ENCODE measurements at places on chromosomes 11 and 22. TPM values are rescaled to one million over a fixed set of nuclear protein-coding genes. Genes with fewer than 3 reads are reported as not detected.

DNA sequence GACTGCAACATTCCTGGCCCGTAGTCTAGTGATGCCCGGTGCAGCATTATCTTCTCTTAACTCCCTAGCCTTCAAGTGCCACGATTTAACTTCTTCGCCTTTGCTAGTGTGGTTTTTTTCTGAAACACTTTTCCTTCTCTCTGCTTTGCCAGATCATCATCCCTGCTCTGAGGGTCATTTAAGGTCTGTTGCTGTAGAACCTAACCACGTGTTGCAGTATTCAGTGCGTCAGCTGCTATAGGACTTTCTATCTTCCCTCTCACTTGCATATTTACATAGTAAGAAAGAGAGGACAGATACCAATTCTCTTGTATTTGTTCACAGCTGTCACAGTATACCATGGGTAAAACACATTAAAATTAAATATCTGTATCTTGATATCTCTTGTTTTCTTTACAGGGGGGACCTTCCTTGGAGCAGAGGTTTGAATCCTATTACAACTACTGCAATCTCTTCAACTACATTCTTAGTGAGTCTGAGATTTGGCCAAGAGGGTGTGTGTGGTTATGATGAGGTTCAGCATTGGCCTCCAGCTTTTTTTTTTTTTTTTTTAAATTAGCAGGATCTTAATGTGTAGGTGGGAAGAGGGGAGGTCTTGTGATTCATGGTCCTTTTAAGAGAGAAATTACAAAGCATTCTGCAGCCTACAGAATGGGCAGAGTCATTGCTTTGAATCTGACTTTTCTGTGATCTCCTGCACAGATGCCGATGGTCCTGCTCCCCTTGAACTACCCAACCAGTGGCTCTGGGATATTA is 13.5 kb downstream of the EIF3L start:
- DNase-seq, result no peak

DNA sequence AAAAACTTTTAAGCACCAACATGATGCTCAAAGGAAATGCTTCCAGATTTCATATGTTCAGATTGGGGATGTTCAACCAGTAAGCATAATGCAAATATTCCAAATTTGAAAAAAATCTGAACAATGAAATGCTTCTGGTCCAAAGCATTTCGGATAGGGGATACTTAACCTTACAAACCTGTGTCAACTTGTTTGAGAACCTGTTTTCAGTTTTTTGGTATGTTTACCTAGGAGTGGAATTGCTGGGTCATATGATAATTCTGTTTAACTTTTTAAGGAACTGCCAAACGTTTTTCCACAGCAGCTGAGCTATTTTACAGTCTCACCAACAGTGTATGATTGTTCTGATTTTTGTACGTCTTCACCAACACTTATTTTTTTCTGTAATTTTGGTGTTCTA is 23.7 kb downstream of the FAR1 start:
- no peak for DNase-seq

DNA sequence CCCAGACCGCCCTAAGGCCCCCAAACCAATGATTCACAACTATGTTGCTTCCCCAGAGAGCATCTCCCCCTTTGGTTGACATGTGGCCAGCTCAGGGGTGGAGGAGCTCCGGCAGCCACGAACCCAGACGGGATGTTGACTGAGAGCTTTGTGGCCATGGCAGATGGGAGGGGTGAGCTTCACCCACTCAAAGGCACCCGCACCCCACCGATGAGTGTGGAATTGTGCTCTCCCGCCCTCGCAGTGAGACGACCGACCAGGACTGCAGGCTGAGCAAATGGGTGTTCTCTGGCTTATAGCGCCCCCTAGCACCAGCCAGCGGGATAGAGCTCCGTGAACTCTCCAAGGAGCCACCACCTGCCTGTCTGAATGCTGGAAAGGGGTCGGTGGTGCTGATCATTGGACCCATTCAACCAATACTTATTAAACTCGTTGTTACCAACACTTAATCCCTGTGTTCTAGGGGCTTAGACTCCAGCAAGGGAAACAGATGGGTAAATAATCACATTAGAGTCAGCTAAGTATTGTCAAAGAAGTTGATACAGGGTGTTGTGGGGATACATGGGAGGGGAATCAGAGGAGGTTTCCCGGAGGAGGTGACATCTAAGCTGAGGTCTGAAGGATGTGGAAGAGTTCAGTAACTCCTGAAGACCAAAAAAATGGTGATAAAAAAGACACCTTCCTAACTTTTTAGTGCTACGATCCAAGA is 4.5 kb upstream of the TIMP3 start:
- DNase-seq, result no peak

GRCh38 chr11:78567209-78567608 is 7.5 kb downstream of the NARS2 start:
- DNase-seq, result no peak

DNA sequence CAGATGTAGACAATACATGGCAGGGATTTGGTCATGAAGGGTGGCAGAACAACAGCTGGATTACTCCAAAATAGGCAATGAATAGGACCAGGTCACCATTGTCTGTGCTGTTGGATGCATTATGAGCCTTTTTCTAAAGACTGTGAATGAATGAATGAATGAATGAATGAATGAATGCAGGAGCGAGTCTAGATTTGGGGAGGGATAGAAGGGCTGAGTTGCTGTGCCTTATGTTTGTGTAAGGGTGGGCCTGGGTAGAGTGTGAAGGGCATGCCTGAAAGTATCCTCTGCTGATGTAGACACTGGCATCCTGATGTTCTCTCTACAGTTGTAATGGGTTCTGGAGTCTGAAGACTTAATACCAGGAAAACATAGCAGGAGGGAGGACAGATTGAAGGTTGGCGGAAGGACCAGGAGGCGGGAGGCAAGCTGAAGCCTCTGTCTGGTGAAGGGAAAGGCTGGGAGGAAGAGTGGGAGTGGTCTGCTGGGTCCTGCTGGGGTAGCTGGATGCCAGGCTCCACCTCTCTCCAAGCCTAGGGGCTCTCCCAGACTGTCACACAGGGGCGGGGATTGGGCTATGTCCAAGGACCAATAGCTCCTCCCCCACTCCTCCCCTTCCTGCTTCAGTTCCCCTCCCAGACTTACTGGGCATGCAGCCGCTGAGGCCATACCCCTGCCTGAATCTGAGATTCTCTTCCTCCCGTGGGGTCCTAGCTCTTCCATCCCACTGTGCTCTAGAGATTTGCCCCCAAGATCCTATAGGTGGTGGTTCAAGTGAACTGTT is 4.8 kb downstream of the TRIM3 start:
- peak; percentile 95 for DNase-seq

- no peak for DNase-seq
These were observed 22.5 kb downstream of the CTSC start for GRCh38 chr11:88315015-88315414.

- DNase-seq, result no peak
These were observed 9.3 kb upstream of the MRGPRD start for GRCh38 chr11:68989936-68990606.

DNA sequence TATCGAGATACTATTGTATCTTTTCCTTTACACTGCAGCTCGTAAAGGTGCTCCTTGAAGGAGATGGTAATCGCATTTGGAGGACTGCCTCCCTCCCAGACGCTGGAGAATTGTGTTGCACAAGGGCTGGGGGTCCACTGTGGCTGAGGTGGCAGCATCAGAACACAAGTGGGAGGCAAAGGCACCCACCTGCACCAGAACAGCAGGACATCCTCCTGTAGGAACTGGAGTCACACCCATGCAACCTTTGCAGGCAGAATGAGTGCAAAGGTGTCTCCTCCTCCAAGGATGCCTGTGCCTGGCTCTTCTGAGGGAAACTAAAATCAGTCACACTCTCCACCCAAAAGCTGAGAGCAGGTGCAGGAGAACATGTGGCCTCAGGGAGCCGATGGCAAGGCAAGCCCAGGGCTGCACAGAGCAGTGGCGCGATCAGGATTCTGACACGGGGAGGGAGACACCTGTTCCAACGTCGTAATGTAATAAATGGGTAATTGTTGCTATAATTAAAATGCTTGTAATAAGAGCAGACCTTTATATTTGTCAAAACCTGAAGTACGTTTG is 1501.4 kb downstream of the TBC1D22A start:
- no peak for DNase-seq

- no peak for DNase-seq
These were observed 74.7 kb downstream of the NARS2 start for GRCh38 chr11:78499971-78500370.

GRCh38 chr11:26134481-26135355 is 197.2 kb upstream of the ANO3 start:
- DNase-seq, result peak; percentile 34

DNA sequence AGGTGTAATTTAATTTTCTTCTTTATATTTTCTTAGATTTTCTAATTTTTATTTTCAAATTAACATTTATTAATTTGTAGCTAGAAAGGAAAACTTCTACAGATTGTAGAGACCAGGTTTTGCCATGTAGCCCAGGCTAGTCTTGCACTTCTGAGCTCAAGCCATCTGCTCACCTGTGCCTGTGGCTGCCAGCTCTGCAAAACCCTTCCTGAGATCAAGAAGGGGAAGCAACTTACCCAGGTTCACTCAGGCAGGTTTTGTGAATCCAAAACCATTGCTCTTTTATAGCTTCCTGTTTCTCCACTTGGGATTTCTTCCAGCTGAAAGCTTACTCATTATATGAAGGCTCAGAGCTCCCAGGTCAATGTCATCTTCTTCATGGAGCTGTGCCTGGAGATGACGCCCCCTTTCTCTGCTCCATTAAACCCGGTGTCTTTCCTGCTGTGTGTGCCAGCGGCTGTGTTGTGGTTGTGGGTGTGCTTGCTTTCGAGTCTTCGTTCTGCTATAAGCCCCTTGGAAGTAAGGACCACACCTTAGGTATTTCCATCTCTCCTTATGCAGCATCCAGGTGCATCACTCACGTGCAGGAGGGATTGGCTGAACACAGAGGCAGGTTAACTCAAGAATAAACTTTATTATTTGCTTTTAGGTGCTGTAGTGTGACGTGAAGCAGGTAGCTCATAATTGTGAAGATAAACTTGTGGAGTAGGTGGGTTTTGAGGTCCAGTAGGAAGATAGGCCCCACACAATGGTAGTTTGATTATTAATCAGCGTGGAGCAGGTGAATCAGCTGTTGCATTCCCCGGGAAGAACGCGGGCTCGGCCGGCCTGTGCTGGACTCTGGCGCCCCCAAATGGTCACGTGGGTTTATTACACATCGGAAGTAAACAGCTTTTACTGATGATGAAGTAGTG is 42.2 kb upstream of the INCENP start:
- peak; percentile 59 for DNase-seq

DNA sequence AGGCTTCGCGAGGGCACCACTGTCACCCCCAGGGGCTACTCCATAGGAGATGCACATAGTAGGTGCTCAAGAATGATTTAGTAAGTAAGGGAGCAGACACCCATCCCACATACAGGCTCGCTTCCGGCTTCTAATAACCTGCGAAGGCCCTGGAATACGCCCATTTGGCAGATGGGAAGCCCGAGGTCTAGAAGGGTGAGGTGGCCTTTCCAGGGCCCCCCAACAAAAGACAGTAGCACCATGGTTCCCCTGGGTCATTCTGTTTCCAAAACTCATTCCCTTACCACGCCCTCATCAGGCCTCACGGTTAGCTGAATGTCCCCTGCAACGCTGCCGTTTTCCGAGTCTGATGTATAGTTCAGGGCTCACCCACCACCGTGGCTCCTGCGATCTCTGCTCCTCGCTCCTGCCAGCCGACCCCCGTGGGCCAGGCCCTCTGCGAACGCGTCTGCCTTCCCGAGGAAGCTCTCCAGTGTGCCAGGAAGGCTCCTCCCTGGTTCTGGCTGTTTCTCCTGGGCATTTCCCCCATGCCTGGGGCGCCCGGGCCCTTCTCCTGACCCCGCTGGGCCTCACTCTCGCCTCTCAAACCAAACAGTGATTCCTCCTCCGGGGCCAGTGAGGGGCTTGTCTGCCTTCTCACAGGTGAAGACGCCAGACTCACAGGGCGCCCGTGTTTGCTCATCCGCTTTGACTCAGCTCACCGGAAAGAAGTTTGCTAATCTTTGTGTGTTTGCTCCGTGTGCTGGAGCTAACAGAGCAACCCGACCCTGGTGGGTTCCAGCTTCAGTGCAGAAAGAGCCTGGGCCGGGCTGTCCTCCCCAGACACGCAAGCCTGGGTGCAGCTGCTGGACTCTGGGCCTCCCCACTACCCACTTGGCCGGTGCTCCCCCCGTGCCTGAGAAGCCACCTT is 86.6 kb downstream of the RTL6 start:
- DNase-seq, result no peak

DNA sequence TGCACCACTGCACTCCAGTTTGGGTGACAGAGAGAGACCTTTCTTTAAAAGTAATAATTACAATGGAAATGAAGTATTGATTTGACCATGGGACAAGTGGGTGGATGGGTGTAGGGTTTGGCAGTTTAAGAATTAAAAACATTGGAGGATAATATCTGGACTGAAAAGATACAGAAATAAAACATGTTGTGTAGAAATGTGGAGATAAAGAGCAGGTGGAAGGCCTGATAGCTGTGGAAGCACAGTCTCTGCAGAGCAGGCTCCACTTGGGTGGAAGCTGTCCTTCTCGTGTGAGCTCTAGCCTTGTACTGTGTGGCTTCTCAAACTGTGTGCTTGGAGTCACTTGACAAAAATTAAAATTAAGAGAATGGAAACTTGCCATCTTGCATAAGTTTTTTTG is 25.6 kb downstream of the APLP2 start:
- no peak for DNase-seq

DNA sequence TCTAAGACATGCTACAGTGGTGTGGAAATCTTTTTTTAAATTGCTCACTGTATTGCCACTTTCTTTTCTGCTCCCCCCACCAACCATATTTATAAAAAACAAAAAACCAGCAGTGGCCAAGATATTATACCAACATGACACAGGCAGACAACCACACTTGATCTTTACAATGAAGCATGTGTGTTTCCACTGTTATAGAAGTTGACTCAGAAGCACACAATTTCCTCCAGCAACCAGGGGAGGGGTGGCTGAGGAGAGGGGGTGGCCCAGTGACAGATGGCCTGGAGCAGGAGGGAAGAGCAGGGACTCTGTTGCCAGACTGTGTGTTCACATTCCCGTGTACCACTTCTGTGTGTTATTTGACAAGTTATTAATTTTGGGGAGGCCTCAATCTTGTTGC is 14.8 kb downstream of the CD59 start:
- no peak for DNase-seq

- DNase-seq, result no peak
These were observed 56.2 kb downstream of the CYP2R1 start for GRCh38 chr11:14835496-14836492.

- no peak for DNase-seq
These were observed 83.5 kb upstream of the FAT3 start for GRCh38 chr11:92141159-92141558.

- peak; percentile 61 for DNase-seq
These were observed 12.4 kb upstream of the KLHL35 start for GRCh38 chr11:75445315-75445953.

DNAJB7 gene
- 1.0 TPM for polyA plus RNA-seq

ZP1 gene
- 0.30 TPM for polyA plus RNA-seq

SLC35E4 gene
- 1.3 TPM for polyA plus RNA-seq

ACTN3 gene
- polyA plus RNA-seq, result 1.1 TPM

ST14 gene
- 23.5 TPM for polyA plus RNA-seq

TRIM49C gene
- not detected for polyA plus RNA-seq

HBG2 gene
- 1,458 TPM for polyA plus RNA-seq

OR51B5 gene
- 0.20 TPM for polyA plus RNA-seq

SCGB1D2 gene
- 0.80 TPM for polyA plus RNA-seq

GAB4 gene
- polyA plus RNA-seq, result not detected

TRIM6 gene
- 61.8 TPM for polyA plus RNA-seq

RASL10A gene
- polyA plus RNA-seq, result 0.40 TPM

CRYBB1 gene
- 0.45 TPM for polyA plus RNA-seq

CST6 gene
- polyA plus RNA-seq, result not detected

NXPE2 gene
- polyA plus RNA-seq, result 0.42 TPM
